ENCODE measurements at places on chromosomes 12 and 14.

DNA sequence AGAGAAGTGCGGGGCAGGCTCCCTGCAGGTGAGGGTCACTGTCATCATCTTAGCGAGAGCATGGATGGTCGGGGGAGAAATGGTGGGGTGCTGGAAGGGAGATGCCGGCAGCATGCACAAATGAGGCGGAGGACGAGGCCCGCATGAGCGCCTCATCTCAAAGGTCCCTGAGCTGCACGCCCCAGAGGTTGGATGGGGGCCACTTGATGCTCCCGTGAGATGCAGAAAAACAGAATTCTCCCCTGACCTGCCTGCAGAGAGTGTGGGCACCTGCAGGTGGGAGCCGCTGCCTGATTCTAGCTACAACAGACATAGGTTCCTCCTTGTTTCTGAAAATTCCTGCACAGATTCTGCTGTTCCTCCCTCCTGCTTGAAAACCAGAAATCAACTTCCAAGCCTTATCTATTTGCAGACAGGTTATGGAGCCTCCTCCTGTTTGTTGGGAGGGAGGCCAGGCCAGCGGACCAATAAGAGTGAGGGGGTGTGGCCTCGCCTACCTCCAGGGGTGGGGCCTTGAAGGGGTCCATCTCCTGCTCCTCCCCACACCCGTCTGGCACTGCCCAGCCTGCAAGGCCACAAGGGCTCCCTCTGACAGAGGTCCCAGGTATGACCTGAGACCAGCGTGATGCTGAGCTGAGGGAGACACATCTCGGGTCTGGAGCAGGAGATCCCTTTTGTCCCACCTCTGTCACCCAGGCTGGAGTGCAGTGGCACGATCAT, 67.2 kb downstream of the KDM2B start:
- no peak for DNase-seq

- no peak for DNase-seq
Observed at GRCh38 chr14:25001601-25002000, 48.3 kb downstream of the STXBP6 start.

DNA sequence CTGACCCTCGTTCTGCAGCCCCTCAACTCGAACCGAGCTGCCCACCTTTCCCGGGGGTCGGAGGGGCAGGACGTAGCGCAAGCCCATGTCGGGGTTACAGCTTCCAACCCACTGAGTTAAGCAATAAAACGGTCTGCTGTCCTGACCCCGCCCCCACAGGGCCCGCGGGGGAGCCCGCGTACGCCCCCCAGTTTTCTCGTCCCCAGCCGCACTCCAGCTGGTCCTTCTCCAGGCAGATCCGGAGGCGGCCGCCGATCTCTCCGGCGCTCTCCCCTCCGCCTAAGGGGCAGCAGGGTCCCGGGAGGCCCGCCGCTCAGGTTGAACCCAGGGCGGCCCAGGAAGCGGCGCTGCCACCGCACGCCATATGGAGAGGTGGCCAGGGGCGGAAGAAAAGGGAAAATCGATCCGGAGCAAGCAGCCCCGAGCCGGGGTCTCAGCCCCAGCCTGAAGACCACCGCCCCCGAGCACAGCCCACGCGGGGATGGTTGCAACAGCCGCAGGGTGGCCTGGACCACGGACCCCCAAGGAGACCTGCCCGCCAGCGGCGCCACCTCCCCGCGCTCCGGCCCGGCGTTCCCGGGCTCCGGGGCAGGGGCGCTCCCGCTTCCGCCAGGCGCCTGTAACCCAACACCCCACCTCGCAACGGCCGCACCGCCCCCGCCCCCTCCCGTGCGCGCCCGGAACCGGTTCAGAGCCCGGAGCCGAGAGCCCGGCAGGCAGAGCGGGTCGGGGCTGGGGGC, 760 bp downstream of the ACTN1 start:
- no peak for DNase-seq

DNA sequence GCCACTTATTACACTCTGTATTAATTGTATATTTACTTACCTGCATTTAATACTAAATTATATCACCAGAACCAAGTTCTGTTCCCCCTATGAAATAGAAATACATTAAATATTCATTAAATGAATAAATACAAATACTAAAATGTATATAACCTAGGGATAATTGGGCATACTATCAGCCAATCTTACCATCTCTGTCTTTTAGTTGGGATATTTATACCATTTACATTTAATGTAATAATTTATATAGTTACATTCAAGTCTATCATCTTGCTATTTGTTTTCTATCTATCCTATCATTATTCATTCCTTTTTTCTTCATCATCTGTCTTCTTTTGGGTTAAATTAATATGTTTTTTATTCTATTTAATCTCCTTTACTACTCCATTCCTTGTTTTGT, 4.1 kb upstream of the ADAMTS20 start:
- no peak for DNase-seq

- DNase-seq, result no peak
Observed at GRCh38 chr14:41607966-41608663, 1.4 kb downstream of the LRFN5 start.

GRCh38 chr14:76872796-76873432, 46.7 kb downstream of the LRRC74A start:
- DNase-seq, result no peak

GRCh38 chr12:122102331-122102730, 23.8 kb downstream of the MLXIP start:
- no peak for DNase-seq

- DNase-seq, result no peak
Observed at GRCh38 chr14:100762089-100762515, 35.4 kb downstream of the DLK1 start.

- no peak for DNase-seq
Observed at GRCh38 chr14:88616697-88617096, 53.9 kb downstream of the ZC3H14 start.

GRCh38 chr12:102067574-102068258, 5.9 kb upstream of the WASHC3 start:
- no peak for DNase-seq

- DNase-seq, result no peak
Observed at GRCh38 chr12:32400866-32401265, 1.5 kb downstream of the FGD4 start.

GRCh38 chr12:64102339-64102738, 119.8 kb downstream of the KICS2 start:
- no peak for DNase-seq

- DNase-seq, result no peak
Observed at GRCh38 chr14:24576182-24576581, at the start of gene CTSG. Gene CTSG, minus strand, starts transcription at chr14:24576250. Its CDS starts 27 bp downstream, at chr14:24576223.

GRCh38 chr12:51591016-51591901, at the start of gene SCN8A:
Gene SCN8A, plus strand, starts transcription at chr12:51591233. Its CDS starts 71,585 bp downstream, at chr12:51662818.
- DNase-seq, result peak; percentile 53

DNA sequence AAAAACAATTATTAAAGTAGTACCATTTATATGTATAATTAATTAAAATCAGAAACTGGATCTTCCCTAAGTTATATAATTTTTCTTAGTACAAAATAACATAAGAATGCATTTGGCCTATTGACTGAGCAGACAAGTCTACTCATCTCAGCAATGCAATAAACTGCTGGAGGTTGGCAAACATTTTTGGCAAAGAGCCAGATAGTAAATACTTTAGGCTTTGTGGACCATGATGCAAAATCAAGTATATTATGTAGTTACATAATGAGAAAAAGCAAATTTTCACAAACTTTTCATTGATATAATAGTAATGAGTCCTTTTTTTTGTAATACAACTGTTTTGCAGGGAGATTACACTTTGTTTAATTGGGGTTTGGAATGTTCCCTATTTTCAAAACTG, 30.9 kb downstream of the ERGIC2 start:
- DNase-seq, result no peak

GRCh38 chr14:46417066-46417465, 234.5 kb downstream of the RPL10L start:
- DNase-seq, result no peak

DNA sequence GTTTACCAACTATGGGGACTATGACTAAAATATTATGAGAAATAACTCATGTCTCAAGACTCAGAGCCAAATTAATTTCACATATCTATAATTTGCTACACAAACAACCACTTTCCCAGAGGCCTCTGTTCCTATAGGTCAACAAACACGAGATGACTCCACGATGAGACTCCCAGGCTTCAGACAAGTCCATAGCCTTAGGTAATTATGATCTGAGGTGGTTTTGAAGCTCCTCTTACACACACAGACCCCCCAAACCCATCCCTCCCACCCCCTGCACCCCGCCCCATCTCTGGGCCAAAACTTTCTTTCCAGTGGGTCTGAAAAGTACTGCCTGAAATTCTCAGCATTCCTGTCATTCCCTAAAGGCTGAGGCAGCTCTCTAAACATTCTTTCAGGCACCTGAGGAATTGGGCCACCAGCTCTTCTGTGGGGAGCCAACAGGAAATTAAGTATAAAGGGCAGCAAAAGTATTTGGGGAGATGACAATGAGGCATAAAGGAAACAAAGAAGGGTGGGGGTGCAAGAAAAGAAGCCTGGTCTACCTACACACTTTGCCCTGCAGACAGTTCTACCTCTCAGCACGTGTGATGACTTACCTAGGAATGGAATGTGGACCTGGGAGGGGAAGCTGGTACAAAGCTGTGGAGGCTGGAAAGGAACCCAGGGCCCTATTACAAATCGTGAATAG, 143.6 kb downstream of the PAWR start:
- DNase-seq, result no peak

GRCh38 chr12:52942066-52942900, 6.6 kb upstream of the KRT18 start:
- DNase-seq, result no peak

GRCh38 chr12:25115677-25116076, 79.3 kb downstream of the DNAI7 start:
- no peak for DNase-seq

DNA sequence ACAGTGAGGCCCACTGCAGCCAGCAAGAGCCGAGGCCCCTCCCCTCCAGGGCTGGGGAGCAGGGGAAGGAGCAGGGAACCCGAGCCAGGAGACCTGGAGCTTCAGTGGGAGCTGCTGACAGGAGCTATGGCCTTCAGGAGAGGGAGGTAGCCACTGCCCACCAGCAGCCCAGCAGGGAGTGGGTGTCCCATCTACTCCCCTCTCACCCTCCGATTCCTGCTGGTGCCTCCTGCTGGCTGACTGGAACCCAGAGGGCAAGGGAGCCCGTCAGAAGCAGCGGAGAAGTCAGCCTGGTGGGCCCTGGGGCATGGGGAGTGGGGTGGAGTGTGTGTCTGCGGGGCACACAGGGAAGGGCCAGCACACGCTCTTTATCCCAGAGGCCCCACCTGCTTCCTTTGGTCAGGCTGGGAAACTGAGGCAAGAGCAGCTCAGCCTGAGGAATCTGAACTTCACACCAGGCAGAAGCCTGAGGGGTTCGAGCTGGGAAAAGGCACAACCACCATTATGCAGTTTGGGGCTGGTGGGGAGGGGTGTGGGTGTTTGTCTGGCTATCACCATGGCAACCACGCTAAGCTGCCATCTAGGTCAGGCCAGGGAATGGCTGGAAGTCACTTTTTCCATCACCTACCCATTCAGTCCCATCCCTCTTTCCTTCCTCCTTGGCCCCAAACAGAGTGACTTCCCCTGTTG, 36.8 kb upstream of the PLEKHG6 start:
- no peak for DNase-seq

DNA sequence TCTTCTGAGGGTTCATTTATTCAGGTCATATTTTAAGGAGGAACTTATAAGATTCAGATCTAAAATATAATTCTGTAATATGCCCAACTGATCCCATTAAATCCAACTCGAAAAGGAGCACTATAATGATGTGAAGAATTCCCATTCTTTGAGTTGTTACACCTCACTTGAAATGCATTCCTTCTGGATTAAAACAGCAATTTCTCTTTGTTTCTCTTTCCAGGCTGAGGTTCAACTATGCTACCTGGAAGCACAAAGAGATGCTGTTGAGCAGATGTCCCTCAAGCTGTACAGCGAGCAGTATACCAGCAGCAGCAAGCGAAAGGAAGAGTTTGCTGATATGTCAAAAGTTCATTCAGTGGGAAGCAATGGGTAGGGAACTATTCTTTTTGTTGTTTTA, 260.6 kb upstream of the NPAS3 start:
- no peak for DNase-seq
